ENCODE measurements at places on chromosomes 5 and 9.

DNA sequence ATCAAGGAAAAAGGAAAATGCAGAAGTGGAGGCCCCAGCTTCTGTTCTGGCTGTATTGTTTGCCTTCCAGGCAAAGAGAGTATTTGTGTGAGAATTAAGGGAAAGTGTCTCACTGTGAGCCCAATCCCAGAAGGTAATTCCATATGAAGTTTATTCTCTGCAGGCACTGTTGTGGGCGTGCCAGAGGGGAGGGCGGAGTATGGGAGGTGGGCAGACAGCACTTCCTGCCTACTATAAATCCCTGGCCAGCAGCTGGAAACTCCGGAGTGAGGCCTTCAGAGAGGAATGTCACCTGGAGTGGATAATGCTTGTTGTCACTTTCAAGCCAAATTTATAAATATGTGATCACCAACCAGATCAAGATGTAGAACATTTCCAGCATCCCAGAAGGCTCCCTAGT is 209.5 kb downstream of the ARHGAP26 start:
- DNase-seq = no peak

GRCh38 chr9:3576328-3576727 is 50.5 kb upstream of the RFX3 start:
- no peak for DNase-seq

DNA sequence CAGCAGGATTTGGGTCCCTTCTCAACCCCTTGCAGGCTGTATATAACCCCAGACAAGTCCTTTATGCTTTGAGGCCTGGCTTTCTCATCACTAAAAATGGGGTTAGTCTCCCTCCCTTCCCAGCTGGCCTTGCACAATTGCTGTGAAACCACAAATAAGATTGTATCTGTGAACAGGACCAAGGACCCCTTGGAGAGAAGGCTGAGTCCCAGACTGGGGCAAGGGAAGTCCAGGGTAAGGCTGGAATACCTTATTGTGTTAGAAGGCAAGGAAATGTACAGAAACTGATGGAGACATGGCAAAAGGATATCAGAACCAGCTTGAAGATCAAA is 11.4 kb downstream of the MACROH2A1 start:
- DNase-seq = no peak

GRCh38 chr9:115680231-115680630 is 473.4 kb upstream of the PAPPA start:
- no peak for DNase-seq

GRCh38 chr5:171984748-171985419 is 21.6 kb downstream of the FBXW11 start:
- DNase-seq = no peak

GRCh38 chr5:4159681-4160080 is 564.0 kb downstream of the IRX1 start:
- no peak for DNase-seq

- DNase-seq = no peak
These were observed 10.5 kb upstream of the NKX2-5 start for GRCh38 chr5:173245319-173246134.

DNA sequence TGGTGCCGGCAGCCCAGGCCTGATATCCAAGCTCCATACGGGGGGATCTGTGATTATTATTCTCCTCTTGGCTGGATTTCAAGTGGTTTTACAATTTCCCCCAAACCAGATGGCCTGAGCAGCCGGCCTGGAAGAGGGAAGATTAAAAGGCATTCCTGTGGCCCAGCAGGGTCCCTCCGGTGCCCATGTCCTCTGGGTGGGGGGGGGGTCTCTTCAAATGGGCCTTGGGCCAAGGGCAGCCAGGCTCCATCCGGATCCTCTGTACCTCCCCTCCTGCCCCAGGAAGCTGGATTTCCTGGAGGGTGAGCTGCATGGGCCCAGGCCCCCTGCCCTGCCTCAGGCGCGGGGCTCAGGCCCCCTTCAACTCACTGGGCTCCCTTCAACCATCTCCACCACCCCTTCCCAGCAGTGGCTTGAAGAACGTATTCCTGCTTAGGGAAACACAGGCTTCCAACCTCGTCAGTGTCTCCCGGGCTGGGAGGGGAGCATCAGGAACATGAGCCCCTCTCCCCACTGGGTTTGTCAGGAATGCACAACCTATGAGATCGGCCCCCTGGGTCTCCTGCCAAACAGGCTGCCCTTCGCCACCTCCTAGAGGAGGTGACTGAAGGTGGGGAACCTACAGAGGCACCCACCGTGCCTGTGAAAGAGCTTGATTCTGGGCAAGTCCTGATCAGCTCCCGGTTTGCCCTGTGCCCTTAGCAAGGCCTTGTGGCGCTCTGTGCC is 62.9 kb upstream of the ORM1 start:
- no peak for DNase-seq

- DNase-seq = no peak
These were observed 1.8 kb downstream of the DPP7 start for GRCh38 chr9:137112564-137113384.

- no peak for DNase-seq
These were observed 25.8 kb downstream of the NOTCH1 start for GRCh38 chr9:136520053-136520540.

DNA sequence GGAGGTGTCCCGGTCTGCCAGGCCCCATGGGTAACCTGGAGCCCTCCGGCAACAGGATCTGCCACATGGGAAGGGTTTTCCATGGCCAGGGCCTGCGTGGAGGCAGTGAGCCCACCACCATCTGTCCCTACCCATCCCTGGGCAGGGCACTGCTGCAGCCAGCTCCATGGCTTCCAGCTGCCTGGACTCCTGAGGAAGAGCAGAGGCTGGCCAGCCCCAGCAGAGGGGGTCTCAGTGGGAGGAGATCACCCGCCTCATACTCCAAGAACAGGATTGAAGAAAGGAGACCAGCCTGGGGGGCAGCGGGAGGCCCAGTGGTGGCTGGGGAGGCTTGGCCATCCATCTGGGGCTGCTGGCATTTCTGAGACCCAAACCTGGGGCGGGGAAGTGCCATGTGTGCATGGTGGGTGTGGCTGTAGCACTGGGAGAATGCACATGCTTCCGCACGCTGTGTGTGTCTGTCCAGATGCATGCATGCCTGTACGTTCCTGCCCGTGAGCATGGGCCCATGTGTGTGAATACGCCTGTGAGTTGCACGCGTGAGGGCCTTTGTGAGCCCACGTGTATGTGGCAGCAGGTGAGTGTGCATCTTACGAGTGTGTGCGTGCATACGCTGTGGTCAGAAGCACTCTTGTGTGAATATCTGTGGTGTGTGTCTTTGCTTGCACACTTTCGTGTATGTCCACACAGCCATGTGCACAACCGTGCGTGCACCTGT is 78.5 kb downstream of the LMX1B start:
- DNase-seq = no peak

DNA sequence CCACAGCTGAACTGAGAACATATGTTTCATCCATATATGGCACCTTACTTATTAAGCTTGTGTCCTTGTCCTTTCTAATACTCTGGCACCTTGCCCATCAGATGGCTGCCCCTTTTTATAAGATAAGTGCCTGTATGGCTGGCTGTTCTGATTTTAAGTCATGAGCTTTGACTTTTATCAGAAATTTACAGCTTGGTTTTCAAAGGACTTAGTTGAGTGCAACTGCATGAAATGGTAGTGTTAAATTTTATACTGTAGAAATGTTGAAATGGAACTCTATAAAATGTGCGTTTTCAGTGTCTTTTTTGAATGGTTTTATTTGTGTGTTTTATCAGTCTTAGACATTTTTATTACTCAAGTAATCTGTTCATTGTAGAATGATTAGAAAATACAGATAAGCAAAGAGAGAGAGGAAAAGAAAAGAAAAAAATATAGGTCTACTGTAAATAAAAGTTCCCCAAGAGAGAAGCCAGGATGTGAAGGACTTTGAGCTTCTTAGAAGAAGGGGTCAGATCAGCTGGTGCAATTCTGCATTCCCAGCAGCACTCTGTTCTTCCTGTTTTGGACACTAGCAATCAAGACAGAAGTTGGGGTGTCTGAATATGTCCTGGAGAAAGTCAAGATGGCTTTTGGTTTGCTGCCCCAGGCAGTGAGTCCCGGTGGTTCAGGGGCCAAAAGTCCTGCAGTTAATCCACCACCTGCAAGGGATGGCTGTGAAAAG is 38.9 kb downstream of the ARHGAP26 start:
- no peak for DNase-seq

GRCh38 chr5:159163701-159164046 is 45.7 kb downstream of the RNF145 start:
- DNase-seq = no peak

GRCh38 chr9:35731415-35732184 is 395 bp downstream of the TLN1 start:
- no peak for DNase-seq

DNA sequence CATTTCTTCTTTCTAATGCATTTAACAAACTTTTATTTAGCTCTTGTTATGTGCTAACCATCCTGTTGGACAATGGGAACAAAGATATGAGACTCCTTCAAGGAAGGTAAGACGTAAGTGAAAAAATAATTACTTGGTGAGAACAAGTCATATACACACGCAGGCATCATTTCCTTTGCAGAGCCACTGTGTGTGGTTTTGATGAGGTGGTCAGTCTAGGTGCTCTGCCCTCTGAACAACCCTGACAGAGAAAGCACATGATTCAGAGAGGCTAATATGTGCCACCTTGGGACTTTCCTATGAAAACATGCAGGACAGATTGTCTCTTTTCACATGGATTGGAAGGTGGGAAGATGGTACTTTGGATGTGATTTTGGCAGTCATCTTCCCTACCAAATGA is 1162.5 kb upstream of the DMAC1 start:
- DNase-seq = no peak

Data from GM12892 (cell line).